DMS 273 treated with DMSO at 0.1 percent for 48 hours (cell line): ENCODE measurements at places on chromosomes 7 and 10.

GRCh38 chr10:73169320-73169719 lies 1.4 kb downstream of the FAM149B1 start:
- DNase-seq: no peak

GRCh38 chr10:35236739-35237138 lies 99.6 kb upstream of the CCNY start:
- no peak for DNase-seq

DNA sequence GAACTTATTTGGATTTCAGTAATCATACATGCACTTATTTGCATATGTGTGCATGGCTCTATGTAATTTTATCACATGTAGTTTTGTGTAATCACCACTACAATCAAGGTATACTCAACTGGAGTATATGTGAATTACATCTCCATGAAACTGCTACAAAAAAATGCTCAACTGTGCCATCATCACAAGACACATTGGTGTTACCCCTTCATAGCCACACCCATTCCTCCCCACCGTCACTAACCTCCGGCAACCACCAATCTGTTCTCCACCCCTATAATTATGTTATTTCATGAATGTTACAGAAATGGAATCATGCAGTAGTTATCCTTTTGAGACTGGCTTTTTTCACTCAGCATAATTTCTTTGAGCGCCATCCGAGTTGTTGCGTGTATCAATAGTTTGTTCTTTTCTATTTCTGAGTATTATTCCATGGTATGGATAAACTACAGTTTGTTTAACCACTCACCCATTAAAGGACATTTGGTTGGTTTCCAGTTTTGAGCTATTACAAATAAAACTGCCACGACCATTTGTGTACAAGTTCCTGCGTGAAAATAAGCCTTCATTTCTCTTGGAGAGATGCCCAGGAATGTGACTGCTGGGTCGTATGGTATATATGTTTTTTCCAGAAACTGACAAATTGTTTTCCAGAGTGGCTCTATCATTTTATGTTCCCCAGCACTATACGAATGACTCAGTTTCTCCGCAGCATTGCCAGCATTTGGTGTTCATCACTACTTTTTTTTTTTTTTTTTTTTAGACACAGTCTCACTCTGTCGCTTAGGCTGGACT lies 11.3 kb upstream of the SMO start:
- DNase-seq: no peak

- no peak for DNase-seq
These were observed at the start of gene ENTPD1 for GRCh38 chr10:95756041-95756761. TSS of gene ENTPD1 (plus strand) at chr10:95756163. CDS start at chr10:95756240, 77 bp downstream.

GRCh38 chr7:30911561-30911969 lies at the start of gene AQP1:
TSS of gene AQP1 (plus strand) at chr7:30911853. CDS start at chr7:30911910, 57 bp downstream.
- no peak for DNase-seq

GRCh38 chr10:105973360-105973759 lies 1191.1 kb downstream of the SORCS1 start:
- DNase-seq: peak; percentile 54

DNA sequence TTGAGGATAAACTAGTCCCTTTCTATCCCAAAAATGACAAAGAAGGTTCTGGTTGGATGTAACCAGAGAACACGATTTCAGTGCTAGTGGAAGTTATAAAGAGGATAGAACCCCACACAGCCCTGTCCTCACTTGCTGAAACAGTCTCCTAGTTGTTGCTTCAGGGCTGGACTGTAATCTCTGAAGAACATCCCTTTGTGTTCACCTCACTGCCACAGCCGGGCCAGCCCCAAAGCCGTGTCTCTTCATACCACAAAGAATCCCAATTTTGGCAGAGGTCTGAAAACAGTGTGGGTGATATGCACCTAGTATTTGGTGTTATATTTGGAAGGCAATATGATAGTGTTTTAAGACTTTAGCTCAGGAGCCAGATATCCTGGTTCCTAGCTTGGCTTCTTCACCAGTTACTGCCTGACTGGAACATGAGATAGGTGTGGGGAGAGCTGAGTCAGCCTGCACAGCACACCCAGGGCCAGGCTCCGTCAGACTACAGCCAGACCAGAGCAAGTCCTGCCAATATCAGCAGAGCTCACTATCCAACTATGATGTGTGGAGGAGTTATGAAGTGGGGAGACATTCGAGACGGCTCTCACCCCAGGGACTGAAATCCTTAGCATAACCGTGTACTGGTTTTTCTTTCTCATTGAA lies 21.2 kb downstream of the CYP3A4 start:
- no peak for DNase-seq

DNA sequence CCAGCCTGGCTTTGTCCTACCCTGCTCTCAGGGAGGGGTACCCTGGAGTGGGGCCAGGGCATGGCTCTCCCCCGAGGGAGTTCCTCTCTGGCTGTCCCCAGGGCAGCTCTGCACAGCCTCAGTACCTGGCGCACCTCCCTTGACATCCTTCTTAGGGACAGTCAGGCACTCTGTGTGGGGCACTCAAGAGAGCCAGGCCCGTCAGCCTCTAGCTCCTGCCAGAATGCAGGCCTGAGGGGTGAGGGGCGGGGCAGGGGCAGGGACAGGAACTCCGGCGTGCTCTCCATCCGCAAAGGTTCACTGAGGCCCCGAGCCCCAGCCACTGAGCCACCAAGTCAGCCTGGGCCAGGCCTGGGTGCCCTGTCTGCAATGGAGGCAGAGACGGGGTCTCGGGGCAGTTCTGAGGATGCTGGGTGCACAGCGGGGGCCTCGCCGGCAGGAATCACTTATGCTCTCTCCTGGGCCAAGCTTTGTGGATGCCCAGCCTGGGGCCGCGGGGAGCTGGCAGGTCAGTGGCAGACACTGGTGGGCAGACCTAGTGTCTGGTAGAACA lies 10.1 kb downstream of the LIMK1 start:
- DNase-seq: no peak

DNA sequence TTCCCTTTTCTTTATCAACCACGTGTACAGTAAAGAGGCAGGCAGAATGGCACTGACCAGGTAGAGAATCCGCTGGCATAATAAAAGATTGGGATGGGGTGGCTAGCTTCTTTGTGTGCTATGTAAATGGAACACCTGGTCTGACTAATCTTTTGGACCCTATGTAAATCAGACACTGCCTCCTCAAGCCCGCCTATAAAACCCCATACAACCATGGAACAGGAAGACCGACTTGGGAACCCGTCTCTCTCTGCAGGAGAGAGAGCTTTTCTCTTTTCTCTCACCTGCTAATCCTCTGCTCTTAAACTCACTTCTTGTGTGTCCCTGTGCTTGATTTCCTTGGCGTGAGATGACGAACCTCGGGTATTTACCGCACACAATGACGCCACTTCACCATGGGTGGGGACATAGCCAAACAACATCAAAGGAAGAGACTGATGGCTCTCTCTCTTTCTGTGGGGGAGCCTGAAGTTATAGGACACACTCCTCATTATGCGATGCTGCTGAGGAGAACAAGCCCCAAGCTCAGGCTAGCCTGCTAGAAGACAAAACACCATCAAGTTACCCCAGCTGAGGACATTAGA lies 94.2 kb downstream of the ARL5B start:
- no peak for DNase-seq

DNA sequence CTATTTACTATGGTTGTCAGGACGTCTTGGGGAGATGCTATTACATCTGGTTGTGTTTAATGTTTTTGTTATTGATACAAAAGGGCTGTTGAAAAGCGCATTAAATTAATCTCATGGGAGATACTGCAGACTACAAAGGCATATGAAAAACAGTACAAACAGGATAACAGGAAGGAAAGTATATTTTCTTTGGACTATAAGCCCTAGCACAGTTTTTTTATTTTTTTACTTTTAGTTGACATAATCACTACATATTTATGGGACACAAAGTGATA lies 341.3 kb downstream of the ARL4A start:
- DNase-seq: no peak

DNA sequence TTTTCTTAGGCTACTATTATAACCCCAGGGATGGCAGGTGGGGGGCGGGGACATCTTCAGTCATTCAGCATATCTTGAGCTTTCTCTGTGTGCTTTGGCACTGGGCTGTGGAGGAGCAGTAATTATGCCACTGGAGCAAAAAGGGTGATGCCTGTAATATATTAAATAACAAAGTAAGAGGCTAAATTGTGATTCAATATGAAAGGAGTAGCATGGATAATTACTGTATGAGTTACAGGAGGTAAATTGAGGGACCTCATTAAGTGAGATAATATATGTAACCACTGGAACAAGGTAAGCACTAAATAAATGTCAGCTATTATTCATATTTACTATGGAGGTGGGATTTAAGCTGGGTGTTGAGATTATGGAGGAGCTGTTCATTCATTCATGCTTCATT lies 3.3 kb upstream of the STN1 start:
- DNase-seq: no peak

GRCh38 chr10:110834629-110835301 lies 37.0 kb upstream of the PDCD4 start:
- DNase-seq: peak; percentile 92

DNA sequence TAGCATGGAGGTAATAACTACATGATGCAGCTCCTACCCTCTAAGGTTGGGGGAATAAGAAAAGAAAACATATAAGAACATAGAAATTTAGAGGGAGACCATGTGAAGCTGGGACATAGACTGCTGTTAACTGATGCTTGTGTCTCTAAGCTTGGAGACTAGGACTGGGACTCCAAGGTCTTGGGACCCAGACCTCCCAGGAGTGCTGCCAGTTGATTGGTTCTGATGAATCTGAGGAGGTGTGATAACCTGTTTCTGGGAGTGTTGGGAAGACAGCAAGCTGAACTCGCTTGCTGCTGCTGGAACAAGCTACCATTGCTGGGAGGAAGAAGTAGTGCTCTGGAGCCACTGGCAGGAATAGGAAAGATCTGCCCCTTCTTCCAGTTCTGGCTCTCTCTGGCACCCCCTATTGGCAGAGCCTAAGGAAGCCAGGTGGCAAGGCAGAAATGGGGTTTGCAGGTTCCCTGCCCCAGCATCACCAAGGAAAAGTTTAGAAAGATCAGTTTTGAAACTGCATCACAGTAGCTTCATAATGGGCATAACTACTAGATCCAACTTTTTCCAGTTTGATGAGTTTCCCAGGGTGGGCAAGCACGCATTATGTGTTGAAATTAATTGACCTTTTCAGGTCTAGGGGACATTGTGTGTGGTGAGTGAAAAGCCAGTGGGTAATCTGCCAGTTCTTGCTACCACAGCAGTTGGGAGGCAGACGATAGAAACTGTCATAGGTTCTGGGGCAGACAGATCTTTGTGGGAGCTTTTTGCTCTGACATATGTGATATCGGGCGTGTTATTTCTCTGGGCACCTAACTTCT lies 140.7 kb downstream of the SND1 start:
- no peak for DNase-seq

- DNase-seq: no peak
These were observed 4.7 kb downstream of the FXYD4 start for GRCh38 chr10:43376046-43376635.

GRCh38 chr10:71771821-71772617 lies 1.3 kb downstream of the VSIR start:
- no peak for DNase-seq

DNA sequence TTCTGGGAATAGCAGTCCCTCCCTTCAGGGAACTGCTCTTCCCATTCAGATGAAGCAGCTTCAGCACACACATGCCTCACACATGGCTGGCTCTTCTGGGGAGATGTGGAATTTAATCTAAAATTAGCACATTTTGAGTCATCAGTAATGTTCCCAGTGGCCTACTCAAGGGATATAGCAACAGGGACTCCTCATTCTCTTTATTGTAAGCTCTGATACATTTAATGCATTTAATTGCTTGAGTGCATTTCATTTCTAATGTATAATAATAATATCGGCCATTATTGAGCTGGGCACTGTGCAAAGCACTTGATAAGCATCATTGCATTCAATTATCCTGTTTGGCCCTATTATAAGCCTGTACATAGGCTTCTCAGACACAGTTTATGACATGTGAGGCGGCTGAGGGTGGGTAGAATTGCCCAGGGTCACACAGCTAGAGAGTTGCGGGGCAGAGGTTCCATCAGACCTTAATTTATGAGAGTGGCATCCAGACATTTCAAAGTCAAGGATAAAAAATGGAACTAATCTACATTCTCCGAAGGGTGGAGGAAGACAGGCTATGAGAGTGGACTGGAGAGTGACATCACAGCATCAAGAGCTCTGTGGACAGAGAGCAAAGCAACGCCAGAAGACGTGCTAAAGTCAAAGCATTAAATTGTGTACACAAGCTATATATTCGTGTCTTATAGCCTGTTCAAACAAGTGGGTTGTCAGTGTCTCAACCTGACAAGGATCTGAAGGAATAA lies 76.8 kb downstream of the LANCL2 start:
- DNase-seq: no peak

DNA sequence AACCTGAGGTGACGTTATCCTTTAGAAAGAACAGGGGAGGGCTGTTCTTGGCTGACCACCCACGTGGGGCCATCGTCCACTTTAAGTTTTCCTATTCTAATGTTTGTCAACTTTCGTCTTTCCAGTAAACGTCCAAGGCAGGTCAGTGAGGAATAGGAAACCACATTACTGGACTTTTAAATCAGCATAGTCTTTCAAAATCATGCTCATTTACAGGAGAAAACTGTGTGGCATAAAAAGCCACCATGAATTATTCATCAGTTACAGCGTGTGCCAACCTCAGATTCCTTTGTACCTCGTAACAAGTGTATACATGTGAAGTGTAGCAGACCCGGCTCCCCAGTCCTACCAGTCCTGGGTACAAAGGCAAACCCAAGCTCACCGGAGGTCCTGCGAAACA lies 25.1 kb upstream of the ABLIM1 start:
- no peak for DNase-seq

- DNase-seq: no peak
These were observed 45.7 kb downstream of the RPS24 start for GRCh38 chr10:78079411-78079810.

GRCh38 chr10:121536310-121536913 lies 61.8 kb downstream of the FGFR2 start:
- no peak for DNase-seq

- no peak for DNase-seq
These were observed 33.7 kb downstream of the SCRN1 start for GRCh38 chr7:29955799-29956486.

DNA sequence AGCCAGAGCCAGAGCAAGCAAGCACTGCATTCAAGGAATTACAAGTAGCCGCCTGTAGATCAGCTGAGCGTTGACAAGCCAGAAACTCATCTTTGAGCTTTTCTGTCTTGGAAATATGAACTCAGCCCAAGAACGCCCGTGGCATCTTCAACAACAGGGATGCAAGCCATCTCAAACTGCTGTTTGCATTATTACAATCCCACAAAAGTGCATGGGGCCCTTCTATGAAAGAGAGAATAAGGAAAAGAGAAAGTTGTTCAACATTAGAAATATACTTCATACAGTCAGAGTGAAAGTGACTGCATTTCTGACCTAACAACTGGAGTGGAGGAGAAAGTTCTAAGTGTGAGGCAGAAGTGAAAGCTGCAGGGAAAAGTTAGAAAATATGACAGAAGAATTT lies 6.5 kb downstream of the SGCE start:
- DNase-seq: no peak

- no peak for DNase-seq
These were observed 95.3 kb upstream of the GNAI1 start for GRCh38 chr7:80039251-80039884.

- no peak for DNase-seq
These were observed 164.8 kb downstream of the CDK14 start for GRCh38 chr7:90760892-90761291.

GRCh38 chr7:33714208-33714607 lies 191.1 kb upstream of the BMPER start:
- no peak for DNase-seq

GRCh38 chr7:80078159-80078731 lies 56.4 kb upstream of the GNAI1 start:
- no peak for DNase-seq

- DNase-seq: no peak
These were observed 185.5 kb downstream of the CFTR start for GRCh38 chr7:117665368-117665767.

- no peak for DNase-seq
These were observed 547.8 kb downstream of the SORCS3 start for GRCh38 chr10:105188737-105189462.

GRCh38 chr10:132984801-132985545 lies 42.6 kb upstream of the CFAP46 start:
- DNase-seq: no peak
